Left lobe of liver (tissue), 2 donors: ENCODE measurements at places on chromosomes 16 and 17. TPM values are rescaled to one million over a fixed set of nuclear protein-coding genes. Genes with fewer than 3 reads are reported as not detected.

- peak; percentile 89 for DNase-seq
Measured at GRCh38 chr17:38912221-38912813, 13.1 kb upstream of the LASP1NB start.

Gene ZNF48
- total RNA-seq: 5.4 TPM

Gene SLC2A4
- 0.48 TPM for total RNA-seq

Gene SPATA22
- total RNA-seq: not detected

Gene SLC5A10
- total RNA-seq: not detected

DNA sequence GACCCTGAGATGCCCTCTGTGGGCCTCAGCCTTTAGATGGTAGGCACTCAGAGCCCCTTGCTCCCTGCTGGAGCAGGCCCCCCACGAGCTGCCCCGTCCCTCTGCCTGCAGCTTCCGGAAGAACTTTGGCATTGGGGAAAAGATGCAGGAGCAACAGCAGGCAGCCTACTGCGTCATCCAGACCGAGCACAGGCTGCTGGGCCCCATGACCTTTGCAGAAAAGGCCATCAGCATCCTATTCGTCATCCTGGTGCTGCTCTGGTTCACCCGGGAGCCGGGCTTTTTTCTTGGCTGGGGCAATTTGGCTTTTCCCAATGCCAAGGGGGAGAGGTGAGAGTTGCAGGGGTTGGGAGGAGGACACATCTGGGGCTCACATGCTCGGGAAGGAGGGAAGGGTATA lies 12.7 kb upstream of the FOXN1 start:
- no peak for DNase-seq

DNA sequence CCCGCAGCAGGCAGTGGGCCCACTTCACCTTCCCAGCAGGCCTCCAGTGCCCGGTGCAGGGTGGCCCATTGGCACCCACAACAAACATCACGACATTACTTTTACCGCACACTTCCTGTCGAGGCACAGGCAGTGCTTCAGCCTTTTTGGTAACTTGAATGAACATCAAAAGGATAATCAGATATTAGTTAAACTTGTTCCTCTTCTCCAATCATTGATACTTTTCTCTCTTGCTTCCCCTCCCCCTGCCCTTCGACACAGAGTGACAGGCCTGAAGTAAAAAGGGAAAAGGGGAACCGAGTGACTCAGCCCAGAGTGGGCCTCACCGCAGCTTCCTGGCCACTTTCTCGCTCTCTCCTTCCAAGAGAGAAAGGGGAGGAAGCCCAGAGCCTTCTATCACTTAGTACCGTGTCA lies 507.0 kb downstream of the MAF start:
- no peak for DNase-seq

DNA sequence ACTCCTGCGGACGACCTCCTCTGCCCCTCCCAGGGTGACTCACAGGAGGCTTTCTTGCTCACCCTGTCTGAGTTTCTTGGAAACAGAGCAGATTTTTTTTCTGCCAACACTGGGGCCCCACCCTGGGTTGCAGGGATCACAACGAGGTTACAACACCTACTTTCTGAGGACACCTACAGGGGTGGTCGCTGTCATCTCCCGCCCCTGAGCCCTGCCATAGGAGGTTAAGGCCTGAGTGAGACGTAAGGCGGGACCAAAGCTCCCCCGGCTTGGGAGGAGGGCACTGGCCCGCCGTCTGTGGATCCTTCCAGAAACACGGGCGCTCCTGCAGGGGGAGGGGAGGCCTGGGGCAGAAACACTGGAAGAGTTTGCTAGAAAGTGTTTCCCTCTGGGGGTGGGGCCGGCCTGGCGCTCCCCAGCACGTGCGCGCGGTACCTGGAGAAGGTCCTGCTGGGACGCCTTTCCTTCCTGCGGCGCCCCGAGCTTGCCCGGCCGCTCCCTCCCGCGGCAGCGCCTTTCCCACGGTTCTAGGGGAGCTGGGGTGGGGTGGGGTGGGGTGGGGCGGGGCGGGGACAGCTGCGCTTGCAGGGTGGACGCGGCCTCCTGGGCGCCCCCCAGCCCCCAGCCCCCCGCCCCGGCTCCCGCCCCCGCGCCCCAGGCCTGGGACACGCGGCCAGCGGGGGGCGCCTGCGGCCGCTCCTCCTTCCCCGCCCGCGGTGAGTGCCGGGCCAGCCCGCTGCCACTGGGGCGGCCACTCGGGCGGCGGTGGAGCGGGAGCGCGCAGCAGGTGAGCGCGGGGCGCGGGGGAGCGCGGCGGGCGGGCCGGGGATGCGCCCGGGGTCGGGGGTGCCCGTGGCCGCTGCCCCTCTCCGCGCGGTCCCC lies 20.7 kb upstream of the ADCY7 start:
- no peak for DNase-seq

Gene ITGAD
- total RNA-seq: 0.70 TPM

GRCh38 chr16:24151482-24151939 lies 104.6 kb upstream of the CACNG3 start:
- no peak for DNase-seq

Gene ADGRG1
- total RNA-seq: 5.1 TPM

Gene RHBDF1
- 5.8 TPM for total RNA-seq

Gene CMTM1
- 0.98 TPM for total RNA-seq

GRCh38 chr16:12002447-12003006 lies 26.0 kb downstream of the SNX29 start:
- DNase-seq: no peak

DNA sequence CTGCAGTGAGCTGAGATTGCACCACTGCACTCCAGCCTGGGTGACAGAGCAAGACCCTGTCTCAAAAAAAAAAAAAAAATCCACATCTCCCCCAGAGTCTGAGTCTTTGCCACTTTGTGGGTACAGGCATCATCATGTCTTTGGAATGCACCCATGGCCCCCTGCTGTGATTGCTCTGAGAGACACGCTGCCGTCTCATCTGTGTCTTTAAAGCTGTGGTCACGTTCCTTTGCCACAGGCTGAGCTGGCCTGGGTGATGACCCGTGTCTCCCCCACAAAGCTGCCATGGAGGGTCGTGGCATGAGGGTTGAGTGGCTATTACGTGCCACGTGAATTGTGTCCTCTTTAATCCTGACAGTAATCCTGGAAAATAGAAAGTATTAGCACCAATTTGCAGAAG lies 20.2 kb downstream of the CRISPLD2 start:
- DNase-seq: no peak

GRCh38 chr16:17633181-17633951 lies 162.6 kb upstream of the XYLT1 start:
- no peak for DNase-seq

Gene ASIC2
- not detected for total RNA-seq
